Dermis blood vessel endothelial cell (primary cell): ENCODE measurements at places on chromosomes 6 and 20. TPM values are rescaled to one million over a fixed set of nuclear protein-coding genes. Genes with fewer than 3 reads are reported as not detected.
A peak's percentile ranks its signal among the peaks of the same experiment; 100 is the strongest.

DNA sequence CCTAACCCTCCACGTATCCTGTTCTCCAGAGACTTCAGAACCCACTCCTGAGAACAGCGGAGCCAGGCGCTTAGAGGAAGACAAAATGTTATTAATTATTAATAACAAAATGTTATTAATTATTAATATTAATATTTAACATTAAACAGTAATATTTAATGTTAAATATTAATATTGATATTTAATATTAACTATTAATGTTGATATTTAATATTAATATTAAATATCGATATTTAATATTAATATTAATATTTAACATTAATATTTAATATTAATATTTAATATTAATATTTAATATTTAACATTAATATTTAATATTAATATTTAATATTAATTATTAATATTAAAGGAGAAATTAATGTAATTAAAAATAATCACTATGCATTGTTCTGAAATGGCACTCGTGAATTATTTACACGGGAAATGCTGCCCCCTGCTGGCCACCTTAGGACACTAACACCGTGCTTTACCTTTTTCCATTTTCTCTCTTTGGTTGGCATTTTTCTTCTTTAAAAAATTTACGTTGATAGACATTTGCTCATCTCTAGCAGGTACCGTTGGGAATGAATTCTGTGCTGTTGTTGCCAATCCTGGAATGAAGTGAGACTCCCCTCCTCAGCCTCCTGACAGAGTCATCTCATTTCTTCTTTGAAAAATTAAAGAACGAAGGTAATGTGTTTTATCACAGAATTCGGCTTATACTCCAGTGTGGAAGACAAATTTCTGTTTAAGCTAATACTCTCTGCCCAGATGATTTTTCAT is 7.5 kb upstream of the GGTLC1 start:
- DNase-seq, result peak; percentile 69

DNA sequence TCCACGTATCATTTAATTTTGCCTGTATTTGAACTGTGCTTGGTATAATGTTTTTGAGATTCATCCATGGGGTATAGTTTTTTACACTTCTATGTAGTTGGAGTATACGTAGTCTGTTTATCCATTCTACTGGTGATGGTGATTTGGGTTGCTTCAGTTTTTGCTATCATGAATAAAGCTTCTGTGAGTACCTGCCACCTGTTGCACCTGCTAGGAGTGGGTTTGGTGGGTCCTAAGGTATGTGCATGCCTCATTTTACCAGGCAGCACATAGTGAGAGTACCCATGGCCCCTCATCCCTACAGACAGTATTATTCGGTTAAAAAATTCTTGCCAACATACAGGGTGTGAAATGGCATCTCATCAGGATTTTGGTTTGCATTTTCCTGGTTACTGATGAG is 92.9 kb downstream of the DNAH8 start:
- DNase-seq, result no peak

DNA sequence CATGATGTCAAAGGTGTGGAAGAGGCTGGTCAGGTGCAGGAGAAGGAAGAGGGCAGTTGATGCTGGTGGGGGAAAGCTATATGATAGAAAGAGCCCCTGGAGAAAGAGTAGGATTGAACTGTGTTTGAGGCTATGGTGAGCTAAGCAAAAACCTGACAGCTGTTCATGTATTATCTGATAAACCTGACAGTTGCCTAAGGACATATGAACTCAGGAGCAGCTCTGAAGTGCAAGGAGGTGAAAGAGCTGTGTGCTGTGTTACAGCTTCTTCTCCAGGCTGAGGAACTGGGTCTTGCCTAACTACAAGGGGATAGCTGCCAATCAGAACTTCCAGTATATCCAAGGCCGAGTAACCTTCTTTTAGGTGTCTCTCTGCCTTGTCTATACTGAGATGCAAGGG is 81.8 kb downstream of the LCA5 start:
- DNase-seq, result no peak

- DNase-seq, result no peak
These were observed 21.9 kb downstream of the SAMD5 start for GRCh38 chr6:147530132-147531060.

DNA sequence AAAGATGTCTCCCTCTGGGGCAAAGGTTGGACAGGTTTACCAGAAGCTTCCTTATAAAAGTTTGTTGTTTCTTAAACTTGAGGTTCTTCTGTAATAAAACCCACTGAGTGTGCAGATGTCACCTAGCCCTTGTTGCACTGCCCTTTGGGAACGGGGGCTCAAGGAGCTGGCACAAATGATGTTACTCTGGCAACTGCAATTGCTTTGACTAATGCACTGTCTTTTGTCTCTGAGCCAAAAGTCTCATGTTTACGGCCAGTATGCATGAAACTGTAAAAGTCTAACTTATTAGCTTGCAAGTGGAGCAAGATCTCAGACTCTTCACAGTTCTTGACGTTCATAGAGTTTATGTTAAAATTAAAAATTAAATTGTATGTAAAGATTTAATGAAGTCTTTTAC is 655.7 kb downstream of the EPHA7 start:
- DNase-seq, result no peak

The HLA-DPA1 gene
- total RNA-seq, result 0.34 and 17.4 TPM in 2 replicates

The MYLK2 gene
- 8.5 and 8.7 TPM in 2 replicates for total RNA-seq

The SLC22A7 gene
- total RNA-seq, result not detected in 2 replicates

The ITPR3 gene
- total RNA-seq, result 26.9 and 42.0 TPM in 2 replicates
